ENCODE measurements at places on chromosomes 6 and 20. TPM values are rescaled to one million over a fixed set of nuclear protein-coding genes. Genes with fewer than 3 reads are reported as not detected.

DNA sequence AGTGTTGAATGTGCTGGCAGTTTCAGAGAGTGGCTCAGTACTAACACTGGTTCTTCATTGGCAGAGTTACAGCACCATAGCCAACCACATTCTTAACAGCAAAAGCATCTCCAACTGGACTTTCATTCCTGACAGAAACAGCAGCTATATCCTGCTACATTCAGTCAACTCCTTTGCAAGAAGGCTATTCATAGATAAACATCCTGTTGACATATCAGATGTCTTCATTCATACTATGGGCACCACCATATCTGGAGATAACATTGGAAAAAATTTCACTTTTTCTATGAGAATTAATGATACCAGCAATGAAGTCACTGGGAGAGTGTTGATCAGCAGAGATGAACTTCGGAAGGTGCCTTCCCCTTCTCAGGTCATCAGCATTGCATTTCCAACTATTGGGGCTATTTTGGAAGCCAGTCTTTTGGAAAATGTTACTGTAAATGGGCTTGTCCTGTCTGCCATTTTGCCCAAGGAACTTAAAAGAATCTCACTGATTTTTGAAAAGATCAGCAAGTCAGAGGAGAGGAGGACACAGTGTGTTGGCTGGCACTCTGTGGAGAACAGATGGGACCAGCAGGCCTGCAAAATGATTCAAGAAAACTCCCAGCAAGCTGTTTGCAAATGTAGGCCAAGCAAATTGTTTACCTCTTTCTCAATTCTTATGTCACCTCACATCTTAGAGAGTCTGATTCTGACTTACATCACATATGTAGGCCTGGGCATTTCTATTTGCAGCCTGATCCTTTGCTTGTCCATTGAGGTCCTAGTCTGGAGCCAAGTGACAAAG lies 17.0 kb upstream of the ADGRF4 start:
- no peak overlapping the region for H3K4me3 ChIP-seq
- no peak for DNase-seq
- no peaks in the 10 kb centered on the region for H3K4me1 ChIP-seq
- no peaks in the 10 kb centered on the region for H3K36me3 ChIP-seq
- no peak overlapping the region for H3K27ac ChIP-seq

GRCh38 chr6:29021434-29021833 lies 16.3 kb upstream of the ZNF311 start:
- no peak overlapping the region for H3K4me3 ChIP-seq
- H3K27ac ChIP-seq, result no peak overlapping the region
- H3K36me3 ChIP-seq, result no peaks in the 10 kb centered on the region
- peaks cover 16% of the 10 kb centered on the region for H3K27me3 ChIP-seq

GRCh38 chr6:18100296-18100695 lies 22.2 kb downstream of the NHLRC1 start:
- no peak overlapping the region for H3K4me3 ChIP-seq
- H3K27me3 ChIP-seq, result no peaks in the 10 kb centered on the region
- DNase-seq, result no peak
- peaks cover 3% of the 10 kb centered on the region for H3K4me1 ChIP-seq
- no peaks in the 10 kb centered on the region for H3K36me3 ChIP-seq
- no peak overlapping the region for H3K27ac ChIP-seq

The SLC22A16 gene
- 0.34 TPM for total RNA-seq

DNA sequence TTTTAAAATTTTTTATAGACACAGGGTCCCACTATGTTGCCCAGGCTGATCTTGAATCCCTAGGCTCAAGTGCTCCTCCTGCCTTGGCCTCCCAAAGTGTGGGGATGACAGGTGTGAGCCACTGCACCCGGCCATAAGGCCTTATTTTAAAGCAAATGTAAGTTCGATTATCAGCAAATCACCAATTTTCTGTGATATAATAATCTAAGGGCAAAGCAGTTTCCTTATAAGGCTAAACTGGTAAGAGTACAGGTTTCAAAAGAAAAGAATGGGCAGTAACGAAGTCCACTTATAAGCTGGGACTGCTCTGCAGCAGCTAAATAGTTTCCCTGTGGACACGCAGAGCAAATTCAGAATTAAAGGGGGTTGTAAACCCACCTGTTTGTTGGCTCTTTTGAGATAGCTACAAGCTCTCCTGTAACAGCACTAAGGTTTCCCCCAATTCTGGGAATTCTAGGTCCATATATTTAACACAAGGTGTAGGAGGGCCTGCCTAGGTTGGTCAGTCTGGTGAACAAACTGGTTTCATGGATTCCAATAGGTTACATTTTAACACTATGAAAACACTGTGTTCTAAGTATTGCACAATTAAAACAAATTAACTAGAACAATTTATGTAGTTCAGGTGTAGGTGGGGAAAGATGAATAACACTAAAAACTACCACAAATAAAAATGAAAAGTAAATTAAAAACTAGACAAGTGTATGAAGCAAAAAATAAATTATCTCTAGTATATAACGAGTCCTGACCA lies 26.3 kb downstream of the LHFPL5 start:
- H3K36me3 ChIP-seq, result peaks cover 22% of the 10 kb centered on the region
- H3K27me3 ChIP-seq, result no peaks in the 10 kb centered on the region

The SLC22A23 gene
- total RNA-seq, result 33.8 TPM

The ZNF831 gene
- 0.04 TPM for total RNA-seq

DNA sequence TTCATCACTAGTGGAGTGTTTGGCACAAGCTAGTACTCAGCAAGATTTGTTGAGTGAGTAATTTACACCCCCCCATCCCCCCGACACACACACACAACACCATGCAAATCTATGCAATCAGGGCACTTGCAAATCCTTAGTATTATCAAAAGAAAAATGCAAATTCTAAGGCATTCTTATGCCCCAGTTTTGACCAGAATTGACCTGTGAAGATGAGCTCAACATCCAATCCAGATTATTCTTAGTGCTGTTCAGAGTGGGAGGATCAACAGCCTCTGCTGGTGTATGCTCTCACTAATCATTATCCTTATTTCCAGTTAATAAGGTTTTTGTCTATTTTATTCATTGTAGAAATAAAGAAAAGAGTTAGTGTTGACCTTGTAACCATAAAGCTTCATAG lies 185.4 kb downstream of the PLCB1 start:
- DNase-seq, result no peak
- peaks cover 15% of the 10 kb centered on the region for H3K4me1 ChIP-seq

- peaks cover 12% of the 10 kb centered on the region for H3K27me3 ChIP-seq
- H3K27ac ChIP-seq, result no peak overlapping the region
- H3K4me1 ChIP-seq, result no peaks in the 10 kb centered on the region
- H3K4me3 ChIP-seq, result no peak overlapping the region
These were observed 92.9 kb upstream of the TOX2 start for GRCh38 chr20:43821795-43822194.

Data from WTC11 (cell line).